ENCODE measurements at places on chromosomes 2 and 18.

GRCh38 chr2:229314117-229314516 lies 43.0 kb upstream of the PID1 start:
- no peak for DNase-seq
- H3K36me3 ChIP-seq = no peaks in the 10 kb centered on the region
- H3K27ac ChIP-seq = no peak overlapping the region

GRCh38 chr18:29501952-29502351 lies 1325.0 kb upstream of the CDH2 start:
- H3K4me3 ChIP-seq = no peak overlapping the region
- no peaks in the 10 kb centered on the region for H3K36me3 ChIP-seq

DNA sequence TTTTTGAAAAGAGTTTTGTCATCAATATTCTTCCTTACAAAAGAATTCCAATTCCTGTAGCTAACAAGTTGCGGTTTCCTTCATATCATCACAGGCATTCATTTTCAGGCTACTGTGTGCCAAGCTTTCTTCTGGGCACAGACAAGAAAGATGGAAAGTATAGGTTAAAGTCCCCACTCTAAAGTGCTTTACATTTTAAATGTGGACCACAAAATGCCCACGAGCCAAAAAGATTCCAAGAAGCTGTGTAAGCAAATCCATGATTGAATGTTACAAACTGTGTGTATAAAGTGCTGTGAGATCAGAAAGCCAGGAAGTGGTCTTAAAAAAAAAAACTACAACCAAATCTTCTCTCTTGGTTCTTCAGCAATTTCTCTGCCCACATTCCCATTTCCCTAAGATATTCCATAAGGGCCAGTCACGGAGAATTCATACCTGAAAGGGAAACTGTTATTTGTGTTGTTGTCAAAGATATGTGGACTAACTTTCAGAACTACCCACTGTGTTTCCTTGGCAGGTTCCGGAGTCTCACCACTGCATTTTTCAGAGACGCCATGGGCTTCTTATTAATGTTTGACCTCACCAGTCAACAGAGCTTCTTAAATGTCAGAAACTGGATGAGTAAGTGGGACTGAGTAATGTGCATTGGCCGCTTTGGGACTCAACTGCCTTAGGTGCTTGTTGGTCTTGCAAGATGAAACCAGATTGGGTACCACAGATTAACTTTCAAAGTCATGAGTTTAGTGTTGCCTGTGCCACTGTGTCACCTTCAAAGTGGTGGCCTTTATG lies 55.7 kb downstream of the RAB27B start:
- H3K4me1 ChIP-seq = no peaks in the 10 kb centered on the region
- peaks cover 5% of the 10 kb centered on the region for H3K27me3 ChIP-seq
- DNase-seq = no peak
- H3K36me3 ChIP-seq = peaks cover 4% of the 10 kb centered on the region
- no peak overlapping the region for H3K27ac ChIP-seq

DNA sequence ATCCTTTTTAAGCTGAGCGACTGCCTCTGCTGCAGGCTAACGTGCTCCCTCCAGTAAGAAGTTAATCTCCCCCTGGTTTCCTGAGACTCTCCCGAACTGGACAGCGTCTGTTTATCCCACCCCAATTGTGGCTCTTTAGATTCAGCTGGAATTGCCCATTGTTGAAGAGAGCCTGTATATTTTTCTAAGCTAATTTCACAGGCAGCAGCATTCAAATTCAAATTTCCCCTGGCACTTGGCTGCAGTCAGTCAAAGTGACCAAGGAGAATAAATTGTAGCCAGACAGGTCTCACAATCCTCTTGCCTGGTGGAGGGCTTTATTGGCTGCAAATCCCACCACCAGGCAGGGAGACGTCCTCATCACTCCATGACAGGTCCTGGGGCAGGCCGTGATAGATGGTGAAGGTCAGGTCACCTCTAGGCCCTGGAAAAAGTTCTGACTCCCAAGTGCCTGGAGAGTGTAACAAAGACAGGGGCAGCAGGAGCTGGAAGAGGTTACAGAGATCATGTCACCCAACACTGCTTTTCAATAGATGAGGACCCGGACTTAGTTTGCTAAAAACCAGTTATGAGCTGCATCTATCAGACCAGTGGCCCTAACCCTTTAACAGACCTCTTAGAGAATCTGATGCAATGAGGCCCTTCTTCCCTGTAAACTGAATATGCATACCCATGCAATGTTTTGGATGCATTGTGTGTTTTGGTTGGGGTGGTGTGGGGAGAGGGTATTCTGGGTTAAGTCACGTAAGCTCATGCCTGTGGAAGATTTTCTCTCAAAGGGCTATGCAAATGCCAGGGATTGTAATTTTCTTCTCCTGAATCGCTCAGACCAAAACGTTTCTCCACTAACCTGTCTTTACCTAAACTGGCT lies 32.3 kb upstream of the C18orf32 start:
- H3K4me1 ChIP-seq = no peaks in the 10 kb centered on the region
- peaks cover 10% of the 10 kb centered on the region for H3K27me3 ChIP-seq
- no peak overlapping the region for H3K4me3 ChIP-seq
- no peaks in the 10 kb centered on the region for H3K36me3 ChIP-seq
- no peak overlapping the region for H3K27ac ChIP-seq

DNA sequence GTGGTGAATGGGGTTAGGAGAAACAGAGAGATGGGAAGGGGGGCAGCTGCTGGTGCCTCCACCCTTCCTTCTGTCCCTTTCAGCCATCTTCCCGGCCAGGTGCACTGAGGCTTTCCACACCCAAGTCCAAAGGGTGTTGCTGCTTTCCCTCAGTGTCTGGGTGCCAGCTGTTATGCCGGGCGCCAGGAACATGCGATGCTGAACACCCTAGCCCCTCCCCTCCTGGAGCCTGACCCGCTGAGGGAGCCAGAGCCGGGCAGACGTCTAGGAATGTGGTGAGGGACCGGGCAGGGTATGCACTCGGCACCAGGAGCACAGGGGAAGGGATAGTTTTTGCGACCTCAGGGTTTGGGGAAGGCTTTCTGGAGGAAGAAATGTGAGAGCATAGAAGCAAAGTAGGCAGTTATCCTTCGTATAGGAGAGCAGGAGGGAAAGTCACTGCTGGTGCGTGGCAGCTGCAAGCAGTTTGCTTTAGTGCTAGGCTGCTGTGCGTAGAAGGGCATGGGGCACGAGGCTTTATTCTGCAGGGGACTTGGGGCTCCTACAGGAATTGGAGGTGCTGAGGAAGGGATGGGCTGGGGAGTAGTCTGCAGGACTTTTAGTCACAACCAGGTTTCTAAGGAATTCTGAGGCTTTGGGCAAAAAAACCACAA lies 147.7 kb downstream of the TSN start:
- no peak overlapping the region for H3K27ac ChIP-seq
- H3K4me3 ChIP-seq = no peak overlapping the region
- no peaks in the 10 kb centered on the region for H3K27me3 ChIP-seq
- DNase-seq = no peak
- no peaks in the 10 kb centered on the region for H3K36me3 ChIP-seq

GRCh38 chr2:219523031-219523671 lies 8.9 kb downstream of the ASIC4 start:
- no peak overlapping the region for H3K27ac ChIP-seq
- H3K4me3 ChIP-seq = no peak overlapping the region
- no peaks in the 10 kb centered on the region for H3K36me3 ChIP-seq
- H3K4me1 ChIP-seq = peaks cover 2% of the 10 kb centered on the region

- H3K27me3 ChIP-seq = peaks cover 7% of the 10 kb centered on the region
- DNase-seq = no peak
- no peak overlapping the region for H3K27ac ChIP-seq
- H3K36me3 ChIP-seq = no peaks in the 10 kb centered on the region
Observed at GRCh38 chr18:11320986-11321385, 171.6 kb upstream of the PIEZO2 start.

DNA sequence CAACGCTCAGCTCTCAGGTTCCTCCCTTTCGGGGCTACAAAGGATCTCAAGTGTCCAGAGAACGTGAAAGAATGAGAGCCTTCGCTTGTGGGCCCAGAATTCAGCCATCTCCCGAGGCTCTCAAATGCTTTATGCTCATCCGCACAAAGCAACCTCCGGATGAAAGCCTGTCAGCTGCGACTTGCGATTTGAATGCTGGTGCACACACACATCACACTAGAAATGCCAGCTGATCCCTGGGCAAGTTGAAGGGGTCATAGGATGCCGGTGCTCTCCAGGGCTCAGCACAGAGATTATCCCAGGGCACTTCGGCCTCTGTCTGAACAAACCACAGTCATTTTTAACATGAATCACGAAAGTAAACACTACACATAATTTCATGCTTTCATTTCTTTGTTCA lies 141.8 kb upstream of the MYT1L start:
- no peaks in the 10 kb centered on the region for H3K27me3 ChIP-seq
- no peak overlapping the region for H3K27ac ChIP-seq
- no peaks in the 10 kb centered on the region for H3K4me1 ChIP-seq
- H3K36me3 ChIP-seq = no peaks in the 10 kb centered on the region
- H3K4me3 ChIP-seq = no peak overlapping the region

GRCh38 chr2:185291035-185291647 lies 447.5 kb upstream of the FSIP2 start:
- no peak for DNase-seq
- no peaks in the 10 kb centered on the region for H3K27me3 ChIP-seq
- no peak overlapping the region for H3K4me3 ChIP-seq
- H3K27ac ChIP-seq = no peak overlapping the region
- H3K36me3 ChIP-seq = no peaks in the 10 kb centered on the region

DNA sequence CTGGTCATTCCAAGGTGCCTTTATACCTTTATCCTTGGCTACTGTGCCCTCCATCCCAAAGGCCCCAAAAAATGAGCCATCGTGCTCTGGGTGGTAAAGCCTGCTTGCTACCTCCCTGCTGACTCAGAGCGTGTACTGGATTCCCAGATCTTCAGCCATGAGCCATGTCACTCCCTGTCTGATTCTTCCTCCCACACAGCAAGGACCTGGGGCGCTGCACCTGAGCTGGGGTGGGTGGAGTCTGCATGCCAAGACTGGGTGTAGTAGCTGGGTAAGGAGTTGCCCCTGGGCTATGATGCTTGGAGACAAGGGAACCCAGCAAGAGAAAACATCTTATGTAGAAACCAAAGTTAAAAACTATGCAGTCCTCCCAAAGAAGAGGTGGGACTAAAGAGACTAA lies 37.2 kb upstream of the APCDD1 start:
- no peak overlapping the region for H3K4me3 ChIP-seq
- H3K27ac ChIP-seq = no peak overlapping the region
- no peaks in the 10 kb centered on the region for H3K36me3 ChIP-seq

DNA sequence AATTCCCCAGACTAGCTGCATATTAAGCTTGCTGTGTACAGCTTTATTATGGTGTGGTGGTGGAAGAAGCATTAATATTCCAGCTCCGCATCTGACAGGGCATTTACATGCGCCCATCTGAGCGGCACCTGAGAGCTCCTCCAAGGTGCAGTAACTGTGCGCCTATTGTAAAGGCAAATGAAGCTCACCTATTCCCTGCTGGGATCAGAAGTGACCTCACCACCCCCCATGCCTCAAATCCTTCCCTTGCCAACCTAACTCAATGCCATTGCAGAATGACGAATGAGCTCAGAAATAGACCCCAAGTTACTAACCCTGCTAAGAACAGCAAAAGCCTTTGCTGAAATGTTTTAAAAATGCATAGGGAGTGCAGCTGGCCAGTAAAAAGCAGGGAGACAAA lies 14.3 kb downstream of the BCL11A start:
- no peak for DNase-seq
- H3K4me1 ChIP-seq = no peaks in the 10 kb centered on the region
- peaks cover 53% of the 10 kb centered on the region for H3K27me3 ChIP-seq
- H3K27ac ChIP-seq = no peak overlapping the region

- H3K27ac ChIP-seq = no peak overlapping the region
- DNase-seq = no peak
- no peaks in the 10 kb centered on the region for H3K36me3 ChIP-seq
- no peaks in the 10 kb centered on the region for H3K4me1 ChIP-seq
Observed at GRCh38 chr2:142734770-142735169, 142.7 kb upstream of the KYNU start.

DNA sequence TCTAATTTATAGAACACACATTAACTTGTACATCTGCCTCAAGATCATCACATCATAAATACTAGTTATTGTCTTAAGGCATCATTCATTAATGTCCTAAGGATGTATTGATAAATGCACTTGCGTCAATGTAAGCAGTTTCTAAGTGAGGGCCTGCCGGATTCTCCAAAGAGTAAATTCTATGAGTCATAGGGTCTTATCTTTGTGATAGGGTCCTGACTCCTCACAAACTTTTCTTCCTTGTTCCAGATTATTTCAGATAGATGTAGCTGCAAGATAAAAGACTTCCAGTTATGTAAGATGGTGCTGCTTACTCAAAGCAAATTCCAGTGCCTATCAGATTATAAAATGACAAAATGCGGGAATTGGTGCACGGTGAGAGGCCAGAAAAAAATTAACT lies 315.0 kb upstream of the SLC39A10 start:
- no peak for DNase-seq
- no peaks in the 10 kb centered on the region for H3K27me3 ChIP-seq
- no peak overlapping the region for H3K27ac ChIP-seq

DNA sequence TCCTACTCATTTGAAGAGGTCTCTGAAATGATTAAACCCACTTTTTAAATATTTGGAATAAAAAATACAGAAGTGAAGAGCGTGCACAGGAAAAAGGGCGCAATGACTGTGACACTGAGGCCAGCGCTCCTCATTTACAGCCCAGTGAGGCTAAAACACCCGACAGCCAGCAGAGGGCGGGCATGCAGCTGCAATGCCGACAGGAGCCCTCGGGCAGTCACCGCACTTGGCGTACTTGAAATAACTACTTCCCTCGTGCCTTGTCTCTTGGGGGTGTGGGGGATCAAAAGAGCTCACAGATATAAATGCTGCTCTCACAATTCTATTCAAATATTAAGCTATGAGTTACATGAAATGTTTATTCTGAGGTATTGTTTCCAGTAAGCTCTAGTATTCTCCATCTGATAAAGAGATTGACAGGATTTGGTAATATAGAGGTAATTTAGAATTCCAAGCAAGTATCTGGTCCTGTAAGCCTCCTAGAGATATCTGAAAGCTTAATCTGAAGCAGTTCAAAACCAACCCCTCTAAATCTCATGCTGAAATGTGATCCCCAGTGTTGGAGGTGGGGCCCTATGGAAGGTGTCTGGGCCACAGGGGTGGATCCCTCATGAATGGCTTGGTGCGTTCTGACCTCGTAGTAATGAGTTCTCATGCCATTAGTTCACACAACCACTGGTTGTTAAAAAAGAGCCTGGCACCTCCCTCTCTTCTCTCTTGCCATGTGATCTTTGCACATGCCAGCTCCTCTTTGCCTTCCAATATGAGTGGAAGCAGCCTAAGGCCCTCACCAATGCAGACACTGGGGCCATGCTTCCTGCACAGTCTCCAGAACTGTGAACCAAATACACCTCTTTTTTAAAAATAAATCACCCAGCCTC lies 93.6 kb downstream of the ZAP70 start:
- H3K36me3 ChIP-seq = peaks cover 31% of the 10 kb centered on the region
- H3K4me3 ChIP-seq = no peak overlapping the region
- peaks cover 6% of the 10 kb centered on the region for H3K4me1 ChIP-seq
- H3K27ac ChIP-seq = no peak overlapping the region

DNA sequence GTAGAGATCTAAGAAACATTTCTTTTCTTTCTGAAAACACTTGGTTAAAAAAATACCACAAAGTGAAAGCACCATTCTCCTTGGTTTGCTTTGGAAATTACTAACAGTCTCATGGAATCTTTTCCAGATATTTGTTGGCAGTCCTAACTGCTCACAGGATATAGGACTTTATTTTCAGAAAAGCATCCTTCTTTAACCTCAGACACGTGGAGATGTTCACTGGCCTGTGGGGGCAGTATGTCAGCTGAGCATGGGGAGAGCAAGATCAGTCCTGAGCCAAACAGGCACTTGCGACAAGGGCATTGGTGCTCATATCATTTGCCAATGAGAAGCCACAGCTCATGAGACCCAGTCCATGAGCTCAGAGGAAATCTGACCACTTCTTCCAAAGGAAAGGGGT lies 371.9 kb downstream of the NBAS start:
- H3K4me3 ChIP-seq = no peak overlapping the region
- DNase-seq = no peak
- peaks cover 5% of the 10 kb centered on the region for H3K4me1 ChIP-seq
- no peak overlapping the region for H3K27ac ChIP-seq
- no peaks in the 10 kb centered on the region for H3K27me3 ChIP-seq
- H3K36me3 ChIP-seq = peaks cover 24% of the 10 kb centered on the region
